ENCODE measurements at places on chromosomes 6 and 20.
A peak's percentile ranks its signal among the peaks of the same experiment; 100 is the strongest.

- H3K27ac ChIP-seq, result no peak overlapping the region
- no peak for DNase-seq
- no peaks in the 10 kb centered on the region for H3K36me3 ChIP-seq
- no peaks in the 10 kb centered on the region for H3K27me3 ChIP-seq
- no peak overlapping the region for H3K4me3 ChIP-seq
These were observed 73.4 kb upstream of the NOX3 start for GRCh38 chr6:155528982-155529453.

GRCh38 chr6:51396583-51396982 lies 577.9 kb downstream of the TFAP2B start:
- no peak for DNase-seq
- no peak overlapping the region for H3K4me3 ChIP-seq
- H3K4me1 ChIP-seq, result no peaks in the 10 kb centered on the region
- no peaks in the 10 kb centered on the region for H3K27me3 ChIP-seq

- H3K36me3 ChIP-seq, result no peaks in the 10 kb centered on the region
- peaks cover 12% of the 10 kb centered on the region for H3K4me1 ChIP-seq
- H3K27ac ChIP-seq, result no peak overlapping the region
- no peaks in the 10 kb centered on the region for H3K27me3 ChIP-seq
- DNase-seq, result no peak
These were observed 143.6 kb downstream of the VEGFA start for GRCh38 chr6:43913375-43914271.

DNA sequence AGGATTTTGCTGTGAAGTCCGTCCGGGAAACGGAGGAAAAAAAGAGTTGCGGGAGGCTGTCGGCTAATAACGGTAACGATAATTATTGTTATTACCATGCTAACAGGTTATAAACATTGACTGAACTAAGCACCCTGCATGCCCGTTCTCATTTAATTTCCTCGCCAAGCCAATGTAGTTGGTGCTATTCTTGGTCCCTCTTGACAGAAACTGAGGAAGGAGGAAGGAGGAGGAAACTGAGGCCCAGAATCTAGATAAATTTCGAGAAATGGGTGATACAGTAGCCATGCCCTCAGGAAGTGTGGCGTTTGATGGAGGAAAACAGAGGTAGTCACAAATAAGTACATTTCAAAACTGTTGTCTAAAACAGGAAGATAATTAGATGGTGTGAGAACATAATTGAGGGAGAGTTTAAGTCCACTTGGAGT lies 474 bp downstream of the TPX2 start:
- H3K4me3 ChIP-seq, result peak overlapping the region; percentile 73
- H3K27me3 ChIP-seq, result no peaks in the 10 kb centered on the region
- no peak for DNase-seq
- peaks cover 4% of the 10 kb centered on the region for H3K4me1 ChIP-seq
- H3K36me3 ChIP-seq, result peaks cover 6% of the 10 kb centered on the region

DNA sequence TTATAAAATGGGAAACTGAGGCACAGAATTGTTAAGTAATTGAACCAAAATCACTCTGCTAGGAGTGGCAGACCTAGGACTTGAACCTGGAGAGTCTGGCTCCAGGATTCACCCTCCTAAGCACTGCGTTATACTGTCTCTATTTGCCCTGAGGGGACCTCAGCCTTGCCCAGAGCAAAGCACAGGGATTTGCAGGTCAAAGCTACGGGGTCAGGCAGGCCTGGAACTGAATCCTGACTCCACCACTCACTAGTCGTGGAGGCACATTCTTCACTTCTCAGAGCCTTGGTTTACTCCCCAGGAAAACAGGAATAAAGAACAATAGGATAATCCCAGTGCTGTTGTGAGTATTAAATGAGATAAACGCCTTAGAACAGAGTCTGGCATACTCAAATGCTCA lies 19.4 kb downstream of the KCNK15 start:
- no peak overlapping the region for H3K4me3 ChIP-seq
- H3K4me1 ChIP-seq, result peaks cover 10% of the 10 kb centered on the region
- no peak overlapping the region for H3K27ac ChIP-seq
- no peaks in the 10 kb centered on the region for H3K36me3 ChIP-seq
- DNase-seq, result no peak

GRCh38 chr6:110367825-110368224 lies 9.7 kb upstream of the METTL24 start:
- no peak overlapping the region for H3K27ac ChIP-seq
- no peaks in the 10 kb centered on the region for H3K36me3 ChIP-seq
- H3K4me1 ChIP-seq, result peaks cover 23% of the 10 kb centered on the region
- no peaks in the 10 kb centered on the region for H3K27me3 ChIP-seq
